ENCODE measurements at places on chromosomes 7 and 10. TPM values are rescaled to one million over a fixed set of nuclear protein-coding genes. Genes with fewer than 3 reads are reported as not detected.
A peak's percentile ranks its signal among the peaks of the same experiment; 100 is the strongest.

- DNase-seq, result peak; percentile 13
- H3K4me3 ChIP-seq, result no peak overlapping the region
- H3K36me3 ChIP-seq, result no peaks in the 10 kb centered on the region
- no peaks in the 10 kb centered on the region for H3K27me3 ChIP-seq
Measured at GRCh38 chr7:150941351-150942000, 36.6 kb downstream of the KCNH2 start.

GRCh38 chr7:151342102-151342646 lies 562 bp downstream of the NUB1 start:
- H3K27ac ChIP-seq, result peak overlapping the region; percentile 92
- no peaks in the 10 kb centered on the region for H3K27me3 ChIP-seq
- H3K4me3 ChIP-seq, result peak overlapping the region; percentile 87
- no peaks in the 10 kb centered on the region for H3K36me3 ChIP-seq

- no peaks in the 10 kb centered on the region for H3K4me1 ChIP-seq
- DNase-seq, result no peak
- no peaks in the 10 kb centered on the region for H3K27me3 ChIP-seq
- no peak overlapping the region for H3K27ac ChIP-seq
- H3K36me3 ChIP-seq, result no peaks in the 10 kb centered on the region
Measured at GRCh38 chr10:119438717-119439116, 103.8 kb downstream of the RGS10 start.

DNA sequence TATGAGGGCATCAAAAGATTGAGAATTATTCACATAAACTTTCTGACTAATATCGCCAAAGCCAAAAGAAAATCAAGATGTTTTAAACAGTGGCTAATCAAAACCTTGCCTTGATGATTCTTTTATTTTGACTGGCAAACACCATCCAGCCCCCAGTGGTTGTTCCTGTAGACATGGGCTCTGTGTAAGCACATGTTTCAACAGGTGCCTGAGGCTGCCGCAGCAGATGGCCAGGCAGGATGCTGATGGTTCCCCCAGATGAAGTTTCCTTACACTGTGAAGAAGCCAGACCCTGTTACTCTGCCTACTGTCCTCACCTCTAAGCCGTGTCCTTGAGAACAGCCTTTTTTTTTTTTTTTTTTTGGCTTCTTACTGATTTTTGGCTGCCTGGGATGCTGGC lies 146.5 kb downstream of the RAB11FIP2 start:
- H3K4me1 ChIP-seq, result no peaks in the 10 kb centered on the region
- no peaks in the 10 kb centered on the region for H3K27me3 ChIP-seq
- no peak overlapping the region for H3K4me3 ChIP-seq
- DNase-seq, result no peak
- H3K27ac ChIP-seq, result no peak overlapping the region
- H3K36me3 ChIP-seq, result no peaks in the 10 kb centered on the region

DNA sequence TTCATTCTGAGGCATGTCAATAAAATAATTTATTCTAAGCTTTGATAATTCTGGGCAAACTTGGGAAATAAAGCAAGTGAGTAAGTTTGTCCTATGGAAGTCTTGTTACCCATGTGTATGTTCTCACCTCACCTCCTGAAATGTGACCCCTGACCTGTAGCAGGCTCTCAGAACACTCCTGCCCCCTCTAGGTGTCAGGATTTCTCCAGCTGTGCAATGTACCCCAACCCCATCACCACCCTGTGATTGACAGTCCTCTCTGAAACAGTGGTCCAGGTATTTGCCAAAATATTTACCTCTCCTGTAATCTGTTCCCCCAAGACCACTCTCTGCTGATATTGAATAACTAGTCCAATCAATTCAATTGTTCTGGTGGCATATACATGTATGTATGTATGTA lies 122.6 kb upstream of the PTER start:
- H3K27ac ChIP-seq, result no peak overlapping the region
- no peak for DNase-seq
- no peaks in the 10 kb centered on the region for H3K27me3 ChIP-seq
- no peaks in the 10 kb centered on the region for H3K4me1 ChIP-seq

- H3K36me3 ChIP-seq, result no peaks in the 10 kb centered on the region
- H3K4me3 ChIP-seq, result no peak overlapping the region
- DNase-seq, result peak; percentile 16
- peaks cover 31% of the 10 kb centered on the region for H3K4me1 ChIP-seq
- no peaks in the 10 kb centered on the region for H3K27me3 ChIP-seq
- H3K27ac ChIP-seq, result no peak overlapping the region
Measured at GRCh38 chr10:104333728-104334373, 4.4 kb downstream of the ITPRIP start.

GRCh38 chr10:110221721-110222261 lies 14.4 kb downstream of the MXI1 start:
- H3K4me1 ChIP-seq, result no peaks in the 10 kb centered on the region
- H3K36me3 ChIP-seq, result no peaks in the 10 kb centered on the region

DNA sequence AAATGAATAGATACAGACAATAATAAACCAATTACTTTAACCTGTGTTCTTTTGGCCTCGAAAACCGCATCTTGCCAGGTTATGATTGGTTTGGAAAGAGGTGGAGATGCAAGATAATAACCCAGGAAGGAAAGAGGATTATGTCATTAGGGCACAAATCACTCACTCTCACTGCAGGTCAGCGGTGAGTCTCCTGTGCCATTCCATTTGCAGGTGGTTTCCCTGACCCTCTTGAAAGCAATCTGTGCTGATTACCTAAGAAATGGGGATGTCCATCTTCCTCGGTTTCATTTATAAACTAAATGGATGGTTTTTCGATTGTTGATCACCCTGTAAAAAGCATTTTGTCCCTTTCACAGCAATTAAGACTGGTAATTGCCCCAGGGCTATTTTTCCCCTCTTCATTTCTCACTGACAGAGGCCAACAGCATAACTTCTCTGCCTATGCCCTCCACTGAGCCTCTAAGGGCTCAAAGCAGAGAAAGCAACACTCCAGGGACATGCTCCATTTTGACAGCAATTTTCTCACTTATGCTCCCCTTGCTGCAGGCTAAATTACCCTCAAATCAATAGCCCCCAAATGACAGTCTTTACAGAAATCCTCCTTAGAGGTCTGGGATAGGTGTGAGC lies 257.5 kb downstream of the IPMK start:
- no peak for DNase-seq
- no peak overlapping the region for H3K27ac ChIP-seq
- no peaks in the 10 kb centered on the region for H3K27me3 ChIP-seq
- no peak overlapping the region for H3K4me3 ChIP-seq

DNA sequence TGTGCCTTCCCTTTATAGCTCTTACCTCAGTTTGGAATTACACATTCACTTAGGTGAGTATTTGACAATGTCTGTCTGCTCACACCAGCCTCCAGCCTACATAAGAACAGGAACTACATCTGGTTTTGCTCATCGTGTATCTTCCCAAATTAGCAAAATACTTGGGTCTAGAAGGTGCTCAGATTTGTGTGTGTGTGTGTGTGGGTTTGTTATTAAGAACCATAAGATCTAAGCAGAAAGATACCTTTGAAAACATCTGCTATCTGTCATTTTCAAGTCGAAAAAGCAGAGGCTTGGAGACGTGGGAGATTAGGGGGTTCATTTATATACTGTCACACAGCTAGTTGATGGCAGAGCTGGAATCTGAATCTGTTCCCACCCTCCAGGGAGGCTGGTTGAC lies 14.8 kb upstream of the LAMB4 start:
- no peak overlapping the region for H3K4me3 ChIP-seq
- no peaks in the 10 kb centered on the region for H3K27me3 ChIP-seq
- no peaks in the 10 kb centered on the region for H3K4me1 ChIP-seq
- no peak for DNase-seq

DNA sequence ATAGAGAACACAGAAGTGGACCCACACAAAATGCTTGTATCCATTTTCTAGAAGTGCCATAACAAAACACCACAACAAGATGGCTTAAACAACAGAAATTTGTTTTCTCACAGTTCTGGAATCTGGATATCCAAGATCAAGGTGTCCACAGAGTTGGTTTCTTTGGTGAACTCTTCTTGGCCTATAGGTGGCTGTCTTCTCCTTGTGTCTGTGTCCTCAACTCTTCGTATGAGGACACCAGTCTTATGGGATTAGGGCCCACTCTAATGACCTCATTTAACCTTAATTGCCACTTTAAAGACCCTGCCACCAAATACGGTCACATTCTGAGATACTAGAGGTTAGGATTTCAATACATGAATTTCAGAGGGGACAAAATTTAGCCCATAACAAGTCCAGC lies 30.8 kb upstream of the C10orf71 start:
- no peak overlapping the region for H3K27ac ChIP-seq
- H3K4me1 ChIP-seq, result no peaks in the 10 kb centered on the region
- DNase-seq, result no peak
- no peaks in the 10 kb centered on the region for H3K36me3 ChIP-seq
- H3K4me3 ChIP-seq, result no peak overlapping the region

DNA sequence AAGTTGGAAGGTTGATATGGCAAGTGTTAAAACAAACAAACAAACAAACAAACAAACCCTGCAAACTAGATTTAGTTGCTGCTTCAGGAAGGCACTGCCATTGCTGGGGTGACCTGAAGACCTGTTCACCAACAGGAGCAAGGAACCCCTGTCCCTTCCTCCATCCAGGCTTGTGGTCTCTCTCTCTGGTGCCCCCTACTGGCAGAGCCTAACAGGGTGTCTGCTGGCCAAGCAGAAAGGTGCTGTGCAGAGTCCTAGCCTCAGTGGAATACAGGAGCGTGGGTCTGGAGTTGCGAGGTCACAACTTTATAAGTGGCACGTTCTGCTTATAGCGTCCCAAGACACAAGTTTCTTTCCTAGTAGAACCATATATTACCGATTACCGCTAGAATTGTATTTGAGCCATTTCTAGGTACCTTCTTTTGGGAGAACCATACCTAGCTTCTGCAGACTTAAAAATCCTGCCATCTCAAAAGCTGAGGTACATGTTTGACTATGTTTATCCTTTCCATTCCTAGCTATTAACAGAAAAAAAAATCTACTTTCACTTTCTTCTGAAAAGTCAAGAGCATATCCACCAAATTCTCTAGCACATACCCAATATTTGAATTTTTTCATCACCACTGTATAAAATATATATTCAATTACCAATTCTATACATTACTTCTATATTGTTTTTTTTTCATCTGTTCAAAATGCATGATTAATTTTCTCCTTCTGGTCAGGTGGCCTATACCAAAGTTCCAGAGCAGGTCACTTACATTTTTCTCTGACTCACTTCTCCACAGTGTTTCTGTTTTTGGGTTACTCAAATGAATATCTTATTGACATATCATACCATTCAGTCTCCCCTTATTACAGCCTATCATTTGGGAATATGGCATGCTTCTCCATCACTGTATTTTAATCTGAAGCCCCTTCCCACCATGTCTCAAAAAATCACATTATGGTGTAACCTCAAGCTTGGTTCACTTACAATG lies 29.1 kb upstream of the CALD1 start:
- H3K27me3 ChIP-seq, result no peaks in the 10 kb centered on the region
- H3K36me3 ChIP-seq, result no peaks in the 10 kb centered on the region
- H3K4me3 ChIP-seq, result no peak overlapping the region

- no peaks in the 10 kb centered on the region for H3K36me3 ChIP-seq
- DNase-seq, result no peak
- H3K4me1 ChIP-seq, result no peaks in the 10 kb centered on the region
- no peak overlapping the region for H3K27ac ChIP-seq
- no peak overlapping the region for H3K4me3 ChIP-seq
- no peaks in the 10 kb centered on the region for H3K27me3 ChIP-seq
Measured at GRCh38 chr7:7992506-7992905, 23.9 kb downstream of the GLCCI1 start.

GRCh38 chr10:20257422-20257821 lies 441.2 kb downstream of the PLXDC2 start:
- no peaks in the 10 kb centered on the region for H3K4me1 ChIP-seq
- no peak for DNase-seq
- H3K36me3 ChIP-seq, result no peaks in the 10 kb centered on the region
- H3K27ac ChIP-seq, result no peak overlapping the region
- no peak overlapping the region for H3K4me3 ChIP-seq
- no peaks in the 10 kb centered on the region for H3K27me3 ChIP-seq

- no peak overlapping the region for H3K4me3 ChIP-seq
- H3K36me3 ChIP-seq, result no peaks in the 10 kb centered on the region
- no peak overlapping the region for H3K27ac ChIP-seq
- DNase-seq, result no peak
Measured at GRCh38 chr7:103993551-103993950, 4.1 kb upstream of the RELN start.

DNA sequence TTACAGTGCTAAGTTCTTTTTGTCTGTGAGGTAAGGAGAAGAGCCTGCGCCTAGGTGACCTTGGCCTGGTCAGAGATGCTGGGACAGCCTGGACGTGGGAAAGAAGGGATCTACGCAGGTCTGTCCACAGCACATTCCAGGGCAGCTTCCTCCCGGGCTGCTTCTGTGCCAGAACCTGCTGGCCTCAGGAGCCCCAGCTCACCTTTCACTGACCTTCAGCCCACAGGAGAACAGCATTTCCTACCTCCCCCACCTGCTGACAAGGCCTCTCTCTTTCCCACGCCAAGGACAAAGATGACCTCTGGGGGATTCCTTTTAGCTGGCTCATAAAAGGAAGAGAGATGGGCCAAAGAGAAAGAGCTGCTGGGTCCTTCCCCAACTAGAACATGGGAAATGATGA lies 260.6 kb downstream of the KCNMA1 start:
- H3K27me3 ChIP-seq, result no peaks in the 10 kb centered on the region
- H3K4me1 ChIP-seq, result no peaks in the 10 kb centered on the region
- H3K27ac ChIP-seq, result no peak overlapping the region
- DNase-seq, result no peak
- H3K36me3 ChIP-seq, result no peaks in the 10 kb centered on the region

- no peaks in the 10 kb centered on the region for H3K36me3 ChIP-seq
- no peak overlapping the region for H3K27ac ChIP-seq
- no peaks in the 10 kb centered on the region for H3K4me1 ChIP-seq
- H3K27me3 ChIP-seq, result no peaks in the 10 kb centered on the region
Measured at GRCh38 chr10:772227-772637, 82.8 kb upstream of the DIP2C start.

GRCh38 chr7:99142727-99143520 lies 984 bp downstream of the SMURF1 start:
- no peaks in the 10 kb centered on the region for H3K36me3 ChIP-seq
- no peaks in the 10 kb centered on the region for H3K27me3 ChIP-seq
- H3K4me1 ChIP-seq, result no peaks in the 10 kb centered on the region
- peak; percentile 99 for DNase-seq
- peak overlapping the region; percentile 96 for H3K4me3 ChIP-seq

- no peaks in the 10 kb centered on the region for H3K4me1 ChIP-seq
- H3K27ac ChIP-seq, result no peak overlapping the region
Measured at GRCh38 chr10:118701529-118702323, 53.0 kb downstream of the CACUL1 start.

- no peaks in the 10 kb centered on the region for H3K4me1 ChIP-seq
- no peaks in the 10 kb centered on the region for H3K27me3 ChIP-seq
- no peaks in the 10 kb centered on the region for H3K36me3 ChIP-seq
- no peak overlapping the region for H3K27ac ChIP-seq
- H3K4me3 ChIP-seq, result no peak overlapping the region
Measured at GRCh38 chr10:73979809-73980433, 18.0 kb upstream of the VCL start.

GIMAP4 gene
- 6.6 TPM for total RNA-seq

EPO gene
- not detected for total RNA-seq

CAV1 gene
- total RNA-seq, result 16.1 TPM

CCDC126 gene
- total RNA-seq, result 10.6 TPM

AGFG2 gene
- 81.3 TPM for total RNA-seq

SPACDR gene
- total RNA-seq, result 0.74 TPM

CHST12 gene
- total RNA-seq, result 8.8 TPM

MYH16 gene
- not detected for total RNA-seq

CFAP43 gene
- total RNA-seq, result 0.49 TPM

ZNF32 gene
- 15.7 TPM for total RNA-seq

C10orf105 gene
- not detected for total RNA-seq

PHYHIPL gene
- total RNA-seq, result 0.30 TPM

ZNF92 gene
- 8.4 TPM for total RNA-seq

AKR1C4 gene
- not detected for total RNA-seq

Data from colonic mucosa (tissue), 4 donors.